ENCODE measurements at places on chromosomes 7 and 10. TPM values are rescaled to one million over a fixed set of nuclear protein-coding genes. Genes with fewer than 3 reads are reported as not detected.

GRCh38 chr10:101065481-101066145 is 3.8 kb downstream of the KAZALD1 start:
- peak; percentile 18 for DNase-seq

DNA sequence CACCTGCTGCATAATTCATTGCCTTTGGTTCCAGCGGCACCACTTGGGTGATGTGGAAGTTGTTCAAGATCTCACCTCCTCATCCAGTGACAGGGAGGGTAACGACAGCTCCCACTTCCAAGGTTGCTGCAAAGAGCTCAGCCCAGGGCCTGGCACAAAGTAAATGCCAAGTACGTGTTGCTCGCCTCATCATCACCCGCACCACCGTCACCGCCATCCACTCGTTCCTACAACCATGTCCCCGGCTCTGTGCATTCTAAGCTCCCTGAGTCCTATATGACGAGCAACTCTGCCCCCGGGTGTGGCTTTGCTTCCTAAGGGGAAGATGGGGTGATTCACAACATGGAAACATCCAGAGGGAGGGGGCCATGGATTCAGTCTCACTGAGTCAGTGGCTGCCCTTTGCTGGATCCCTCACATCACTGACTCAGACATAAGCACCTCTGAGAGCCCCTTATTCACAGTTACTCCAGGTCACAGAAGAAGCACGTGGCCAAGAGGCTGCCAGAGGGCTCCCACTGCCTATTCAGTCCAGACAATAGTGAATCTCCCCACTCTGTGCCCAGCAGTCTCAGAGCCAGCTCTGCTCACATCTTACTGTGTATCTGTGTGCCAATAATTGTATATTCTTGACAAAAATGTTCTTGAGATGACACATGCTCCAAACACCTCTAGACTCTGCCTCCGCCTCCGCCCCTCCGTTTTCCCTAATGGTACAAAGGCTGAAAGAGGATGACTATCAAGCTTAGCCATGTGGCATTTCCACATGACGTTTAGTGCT is 159.1 kb downstream of the GFRA1 start:
- peak; percentile 82 for DNase-seq

- no peak for DNase-seq
These were observed 8.6 kb downstream of the EVX1 start for GRCh38 chr7:27251136-27251651.

- DNase-seq, result no peak
These were observed 19.6 kb downstream of the PTPRE start for GRCh38 chr10:127926455-127926854.

GRCh38 chr10:128047991-128048818 is 78.0 kb downstream of the MKI67 start:
- DNase-seq, result peak; percentile 84

DNA sequence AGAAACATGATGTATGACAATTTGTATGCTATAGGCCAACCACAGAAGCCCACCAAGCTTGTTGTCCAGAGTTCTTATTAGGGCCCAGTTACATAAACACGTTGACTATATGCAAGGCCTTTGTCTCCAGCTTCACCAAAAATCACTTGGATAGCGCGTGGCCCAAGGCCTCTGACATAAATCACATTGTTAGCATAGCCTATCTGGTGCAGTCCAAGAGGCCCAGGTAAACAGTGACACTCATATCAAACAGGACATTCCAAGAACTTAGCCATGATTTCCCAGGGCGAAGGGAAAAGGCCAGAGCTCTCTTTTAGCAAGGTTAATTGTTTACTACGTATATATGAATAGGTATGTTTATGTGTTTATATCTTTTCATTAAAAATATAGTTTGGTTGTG is 337.2 kb upstream of the CELF2 start:
- no peak for DNase-seq

DNA sequence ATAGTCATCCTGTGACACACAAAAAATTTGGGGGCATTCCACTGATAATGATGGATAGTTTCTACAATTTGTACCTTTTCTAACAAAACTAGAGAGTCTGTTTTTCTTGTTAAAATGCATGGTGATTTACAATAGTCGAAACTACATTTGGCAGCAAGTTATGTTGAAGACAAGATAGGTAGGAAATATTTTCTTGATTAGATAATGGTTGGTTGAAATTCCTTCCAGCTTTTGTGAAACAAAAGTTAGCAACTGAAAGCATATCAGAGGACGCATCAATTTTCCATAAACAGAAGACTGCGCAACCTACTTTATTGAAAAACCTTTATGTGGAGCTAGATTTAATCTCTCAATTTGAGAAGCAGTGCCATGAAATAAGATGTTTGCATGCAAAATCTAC is 155.8 kb upstream of the GLI3 start:
- DNase-seq, result no peak

GRCh38 chr7:139775829-139776266 is 1.9 kb downstream of the HIPK2 start:
- peak; percentile 76 for DNase-seq

- DNase-seq, result no peak
These were observed 153.5 kb downstream of the PARD3 start for GRCh38 chr10:34661580-34661979.

DNA sequence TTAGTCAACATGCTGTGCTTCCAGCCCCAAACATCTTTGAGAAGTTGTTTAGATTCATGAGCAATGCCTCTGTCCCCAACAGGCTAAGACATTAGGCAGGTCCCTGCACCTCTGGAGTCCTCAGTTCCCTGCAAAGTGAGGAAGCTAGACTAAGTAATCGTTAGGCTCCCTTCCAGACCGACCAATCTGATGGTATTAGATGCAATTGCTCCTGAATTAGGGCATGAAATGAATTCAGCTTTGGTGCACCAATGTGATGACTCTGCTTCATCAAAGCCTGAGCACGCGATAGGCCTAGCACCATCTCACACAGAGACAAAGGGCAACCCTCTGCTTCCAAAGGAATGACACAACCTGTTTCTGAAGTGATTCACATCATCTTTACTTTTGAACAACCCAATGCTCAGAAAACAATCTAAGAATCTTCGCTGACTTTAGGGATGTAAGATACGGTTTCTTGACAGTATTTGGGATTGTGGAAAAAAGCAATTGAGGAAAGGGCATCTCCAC is 723 bp upstream of the TES start:
- DNase-seq, result no peak

- no peak for DNase-seq
These were observed 226.0 kb downstream of the SFMBT2 start for GRCh38 chr10:7184660-7185366.

DNA sequence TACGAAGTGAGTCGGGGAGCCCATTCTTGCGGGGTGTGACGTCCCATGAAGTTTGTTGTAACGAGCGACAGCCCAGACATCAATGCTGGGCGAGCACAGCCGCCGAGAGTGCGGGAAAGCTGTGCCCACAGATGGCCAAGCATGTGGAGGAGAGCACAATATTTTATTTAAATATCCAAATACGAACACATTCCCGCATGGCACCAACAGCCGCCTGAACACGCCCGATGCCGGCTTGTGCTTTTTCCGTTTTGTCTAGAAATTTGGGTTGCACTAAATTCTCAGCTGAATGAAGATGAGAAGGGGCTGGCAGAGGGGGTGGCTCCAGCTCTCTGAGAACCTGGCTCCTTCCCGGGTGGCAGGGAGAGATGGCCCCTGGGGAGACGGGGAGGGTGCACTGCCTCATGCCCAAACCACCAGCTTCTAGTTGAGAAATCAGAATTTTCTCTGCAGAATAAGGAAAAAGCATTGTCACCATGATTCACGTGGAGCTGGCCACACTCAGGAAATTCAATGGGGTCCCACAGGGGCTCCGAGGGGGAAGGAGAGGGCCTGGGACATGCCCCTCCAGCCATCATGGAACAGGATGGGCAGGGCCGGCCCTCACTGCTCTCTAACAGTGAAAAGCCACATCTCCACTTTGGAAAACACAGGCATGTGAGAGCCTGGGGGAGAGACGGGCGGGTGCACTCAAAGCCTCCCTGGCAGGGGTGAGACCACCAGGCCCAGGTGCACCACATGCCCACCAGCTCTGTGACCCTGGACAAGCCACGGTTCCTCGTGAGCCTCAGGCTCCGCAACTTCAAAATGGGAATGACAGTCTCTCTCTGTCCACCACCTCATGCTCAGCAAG is 48.3 kb downstream of the EBF3 start:
- no peak for DNase-seq

GRCh38 chr7:123782071-123782798 is 33.4 kb upstream of the WASL start:
- DNase-seq, result no peak

DNA sequence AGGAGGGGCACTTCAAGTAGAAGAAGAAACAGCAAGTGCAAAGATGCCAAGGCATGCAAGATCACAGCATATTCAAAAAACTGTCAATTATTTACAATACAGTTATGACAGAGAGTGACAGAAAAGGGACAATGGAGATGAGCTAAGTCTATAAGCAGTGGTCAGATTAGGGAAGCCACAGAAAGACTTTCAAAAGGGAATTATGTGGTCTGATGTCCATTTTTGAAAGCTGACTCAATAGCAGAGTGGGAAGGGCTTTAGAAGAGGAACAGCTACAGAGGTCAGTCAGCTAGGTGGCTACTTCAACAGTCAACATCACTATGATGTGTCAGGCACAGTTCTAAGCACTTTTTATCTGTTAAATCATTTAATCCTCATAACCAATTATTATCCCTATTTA is 45.2 kb upstream of the SPOCK2 start:
- DNase-seq, result peak; percentile 78

GRCh38 chr10:49178489-49179471 is 9.4 kb downstream of the TMEM273 start:
- DNase-seq, result no peak

DNA sequence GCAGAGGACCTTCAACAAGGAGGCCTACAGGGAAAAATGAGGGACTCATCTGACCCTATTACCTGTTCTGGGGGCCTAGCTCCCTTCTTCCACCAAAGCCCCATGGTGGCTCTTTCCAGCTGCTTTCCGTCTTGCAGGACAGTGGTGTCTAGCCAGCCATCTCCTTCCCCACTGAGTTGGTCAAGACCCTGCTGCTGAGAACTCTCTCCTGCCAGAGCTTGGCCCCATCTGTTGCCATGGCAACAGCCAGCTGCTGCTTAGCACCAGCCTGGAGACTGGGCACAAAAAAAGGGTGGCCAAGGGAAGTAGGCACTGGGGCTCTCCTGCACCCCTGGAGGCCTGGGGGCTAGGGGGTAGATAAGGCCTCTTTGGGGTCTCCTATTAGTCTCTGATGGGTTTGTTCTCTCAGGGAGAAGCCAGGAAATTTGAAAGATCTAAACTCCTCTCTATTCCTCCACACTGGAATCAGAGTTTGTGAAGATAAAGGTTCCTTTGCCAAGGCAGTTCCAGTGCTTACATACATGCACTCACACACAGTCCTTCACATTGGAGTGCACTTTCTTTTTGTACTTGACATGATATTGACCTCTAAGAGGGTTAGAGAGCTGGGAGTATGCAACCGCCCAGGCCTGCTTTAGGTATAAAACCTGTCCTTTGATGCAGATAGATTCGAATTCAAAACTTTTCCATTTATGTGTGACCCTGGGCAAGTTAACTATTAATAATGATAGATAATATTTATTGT is 15.8 kb downstream of the TSPAN33 start:
- no peak for DNase-seq

DNA sequence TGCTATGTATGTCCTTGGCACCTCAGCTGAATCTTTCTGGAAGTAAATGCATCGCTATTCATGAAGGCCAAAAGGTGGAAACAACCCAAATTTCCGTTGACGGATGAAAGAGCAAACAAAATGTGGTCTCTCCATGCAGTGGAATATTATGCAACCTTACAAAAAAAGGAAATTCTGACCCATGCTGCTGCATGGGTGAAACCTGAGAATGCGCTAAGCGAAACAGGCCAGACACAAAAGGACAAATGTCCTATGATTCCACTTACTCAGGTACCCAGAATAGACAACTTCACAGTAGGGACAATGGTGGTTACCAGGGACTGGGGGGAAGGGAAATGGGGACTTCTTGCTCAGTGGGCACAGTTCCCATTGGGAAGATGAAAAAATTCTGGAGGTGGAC is 158.8 kb downstream of the CAMK1D start:
- DNase-seq, result no peak

- DNase-seq, result no peak
These were observed 192.4 kb downstream of the AHR start for GRCh38 chr7:17490825-17491224.

- DNase-seq, result peak; percentile 10
These were observed 15.8 kb upstream of the LIPN start for GRCh38 chr10:88744002-88744401.

GRCh38 chr7:155878250-155878649 is 66.0 kb upstream of the SHH start:
- no peak for DNase-seq

DNA sequence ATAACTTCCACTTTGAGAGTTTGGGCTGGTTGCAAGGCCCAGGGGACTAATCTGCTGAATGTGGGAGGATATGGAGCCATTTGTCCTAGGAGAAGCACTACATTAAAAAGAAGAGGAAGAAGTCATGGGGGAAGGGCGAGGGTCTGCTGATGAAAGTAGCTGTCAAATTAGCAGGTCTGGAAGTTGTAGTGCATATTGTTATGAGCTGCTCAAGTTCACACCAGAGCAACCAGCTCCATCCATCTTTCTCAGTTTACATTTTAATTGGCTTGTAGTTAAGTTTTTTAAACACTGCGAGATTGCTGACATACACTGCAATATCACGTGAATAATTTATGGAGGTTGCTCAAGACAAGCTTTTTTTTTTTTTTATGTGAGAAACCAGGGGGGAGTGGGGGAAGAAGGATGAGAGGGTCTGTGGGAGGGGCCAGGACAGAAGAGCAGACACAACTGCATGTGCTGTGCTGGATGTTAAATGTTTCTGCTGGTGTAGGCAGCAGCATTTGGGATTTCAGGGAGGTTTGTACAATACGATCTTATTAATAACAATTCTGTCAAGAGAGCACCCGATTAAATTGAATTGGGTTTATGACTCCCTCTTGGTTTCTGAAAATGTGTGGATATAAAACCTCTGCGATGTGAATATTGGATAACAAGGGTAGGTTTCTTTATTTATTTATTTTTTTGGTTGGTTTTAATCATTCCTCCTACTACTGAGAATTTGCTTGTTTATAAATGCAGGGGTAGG is 759.0 kb upstream of the GALNT17 start:
- no peak for DNase-seq

- no peak for DNase-seq
These were observed 49.3 kb downstream of the EEPD1 start for GRCh38 chr7:36202398-36202797.

- no peak for DNase-seq
These were observed 271.0 kb downstream of the SKAP2 start for GRCh38 chr7:26593393-26593792.

Gene ZDHHC4
- total RNA-seq, result 41.7 TPM

Gene POMZP3
- 7.7 TPM for total RNA-seq

Gene IGFBP3
- total RNA-seq, result not detected

Gene TRIM73
- not detected for total RNA-seq

Gene RBP4
- 0.48 TPM for total RNA-seq

Gene CALML3
- total RNA-seq, result not detected

Gene COMTD1
- 30.1 TPM for total RNA-seq

Gene CYP2C18
- total RNA-seq, result 0.05 TPM

Gene WNT8B
- not detected for total RNA-seq

Gene PIK3AP1
- 3.0 TPM for total RNA-seq

Gene FAM25A
- total RNA-seq, result not detected

Data from HT1080 (cell line).